Activated CD4-positive, alpha-beta T cell treated with anti-CD3 and anti-CD28 coated beads for 36 hours (primary cell): ENCODE measurements at places on chromosomes 6 and 20.

DNA sequence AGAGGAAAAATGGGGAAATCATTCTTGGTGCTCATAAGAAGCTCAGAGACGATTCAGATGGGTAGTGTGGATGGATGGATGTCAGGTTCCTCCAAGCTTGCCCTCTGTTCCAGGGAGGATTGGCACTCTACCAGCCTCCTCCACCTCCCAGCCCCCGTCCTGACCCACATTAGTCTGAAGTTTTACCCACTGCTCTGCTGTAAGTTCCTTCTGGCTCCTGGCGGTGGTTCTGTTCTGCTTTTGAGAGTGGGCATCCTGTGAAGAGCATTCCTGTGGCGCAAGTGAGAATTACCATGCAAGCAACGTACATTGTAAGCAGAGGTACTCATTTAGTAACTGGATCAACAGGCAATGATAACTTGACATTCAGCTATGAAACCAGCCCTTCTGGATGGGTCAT lies 103.4 kb downstream of the SYNDIG1 start:
- no peaks in the 10 kb centered on the region for H3K27me3 ChIP-seq
- no peak for DNase-seq
- H3K4me3 ChIP-seq: no peak overlapping the region
- no peak overlapping the region for H3K27ac ChIP-seq

DNA sequence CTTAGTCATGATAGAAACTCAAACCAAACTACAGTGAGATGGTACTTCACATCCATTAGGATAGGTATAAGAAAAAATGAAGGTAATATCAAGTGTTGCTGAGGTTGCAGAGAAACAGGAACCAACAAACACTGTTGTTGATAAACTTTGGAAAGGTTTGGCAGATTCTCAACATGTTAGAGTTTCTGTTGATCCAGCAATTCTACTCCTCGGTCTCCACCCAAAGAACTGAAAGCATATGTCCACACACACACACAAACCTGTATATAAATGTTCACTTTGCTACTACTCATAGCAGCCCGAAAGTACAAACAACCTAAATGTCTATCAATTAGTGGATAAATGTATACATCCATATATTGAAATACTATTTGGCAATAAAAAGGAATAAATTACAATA lies 128.3 kb upstream of the CARMIL1 start:
- no peaks in the 10 kb centered on the region for H3K36me3 ChIP-seq
- peaks cover 27% of the 10 kb centered on the region for H3K4me1 ChIP-seq
- no peak for DNase-seq
- no peak overlapping the region for H3K27ac ChIP-seq
- H3K27me3 ChIP-seq: no peaks in the 10 kb centered on the region

GRCh38 chr20:15889061-15889460 lies 684.2 kb downstream of the KIF16B start:
- H3K4me1 ChIP-seq: no peaks in the 10 kb centered on the region
- no peaks in the 10 kb centered on the region for H3K36me3 ChIP-seq
- H3K27ac ChIP-seq: no peak overlapping the region

GRCh38 chr6:135922746-135923145 lies 71.2 kb downstream of the PDE7B start:
- H3K36me3 ChIP-seq: no peaks in the 10 kb centered on the region
- H3K4me1 ChIP-seq: peaks cover 15% of the 10 kb centered on the region
- no peaks in the 10 kb centered on the region for H3K27me3 ChIP-seq
- DNase-seq: no peak
- no peak overlapping the region for H3K4me3 ChIP-seq

DNA sequence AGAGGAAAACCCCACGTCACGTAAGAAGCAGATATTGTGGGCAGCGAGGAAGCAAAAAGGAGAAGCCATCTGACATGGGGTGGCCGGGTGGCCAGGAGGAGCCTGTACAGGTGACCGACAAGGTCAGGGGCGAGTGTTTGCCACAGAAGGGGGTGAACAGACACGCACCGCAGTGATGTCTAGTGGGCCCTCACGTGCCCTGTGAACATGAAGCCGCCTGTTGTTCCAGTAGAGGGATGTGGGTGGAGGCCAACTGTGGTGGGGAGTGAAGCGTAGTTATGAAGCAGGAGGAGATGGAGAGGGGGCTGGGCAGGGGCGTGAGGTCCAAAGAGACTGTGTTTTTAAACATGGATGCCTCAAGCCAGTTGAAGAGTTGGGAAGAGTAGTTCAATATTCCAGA lies 20.5 kb downstream of the MYT1 start:
- no peak overlapping the region for H3K4me3 ChIP-seq
- H3K27ac ChIP-seq: no peak overlapping the region
- H3K27me3 ChIP-seq: no peaks in the 10 kb centered on the region
- peaks cover 13% of the 10 kb centered on the region for H3K4me1 ChIP-seq
- DNase-seq: no peak

- DNase-seq: no peak
- peaks cover 2% of the 10 kb centered on the region for H3K36me3 ChIP-seq
- H3K27me3 ChIP-seq: no peaks in the 10 kb centered on the region
Observed at GRCh38 chr6:157047951-157048350, 270.8 kb downstream of the ARID1B start.

DNA sequence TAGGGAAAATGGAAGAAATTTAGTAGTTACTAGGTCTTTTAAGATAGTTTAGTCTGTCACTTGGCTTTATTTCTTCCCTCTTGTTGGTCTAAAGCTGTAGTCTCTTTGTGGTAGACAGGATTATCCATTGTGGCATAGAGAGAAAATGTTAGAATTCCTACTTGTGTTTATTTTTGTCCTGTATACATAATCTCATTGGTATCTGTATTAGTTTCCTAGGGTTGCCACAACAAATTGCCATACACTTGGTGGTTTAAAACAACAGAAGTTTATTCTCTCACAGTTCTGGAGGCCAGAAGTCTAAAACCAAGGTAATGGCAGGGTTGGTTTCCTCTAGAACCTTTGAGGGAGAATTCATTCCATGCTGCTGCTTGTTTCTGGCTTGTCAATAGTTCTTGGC lies 119.4 kb downstream of the ZFAND3 start:
- no peak for DNase-seq
- H3K27ac ChIP-seq: no peak overlapping the region
- H3K36me3 ChIP-seq: peaks cover 9% of the 10 kb centered on the region
- H3K4me1 ChIP-seq: peaks cover 55% of the 10 kb centered on the region
- no peaks in the 10 kb centered on the region for H3K27me3 ChIP-seq

- no peak for DNase-seq
- H3K4me1 ChIP-seq: peaks cover 47% of the 10 kb centered on the region
- no peak overlapping the region for H3K27ac ChIP-seq
- no peak overlapping the region for H3K4me3 ChIP-seq
Observed at GRCh38 chr6:89977808-89978748, 83.8 kb downstream of the GJA10 start.

- peaks cover 37% of the 10 kb centered on the region for H3K36me3 ChIP-seq
- H3K4me3 ChIP-seq: peak overlapping the region; percentile 88
- no peaks in the 10 kb centered on the region for H3K27me3 ChIP-seq
- peak overlapping the region; percentile 99 for H3K27ac ChIP-seq
Observed at GRCh38 chr6:106519460-106520394, 109.6 kb downstream of the RTN4IP1 start.

DNA sequence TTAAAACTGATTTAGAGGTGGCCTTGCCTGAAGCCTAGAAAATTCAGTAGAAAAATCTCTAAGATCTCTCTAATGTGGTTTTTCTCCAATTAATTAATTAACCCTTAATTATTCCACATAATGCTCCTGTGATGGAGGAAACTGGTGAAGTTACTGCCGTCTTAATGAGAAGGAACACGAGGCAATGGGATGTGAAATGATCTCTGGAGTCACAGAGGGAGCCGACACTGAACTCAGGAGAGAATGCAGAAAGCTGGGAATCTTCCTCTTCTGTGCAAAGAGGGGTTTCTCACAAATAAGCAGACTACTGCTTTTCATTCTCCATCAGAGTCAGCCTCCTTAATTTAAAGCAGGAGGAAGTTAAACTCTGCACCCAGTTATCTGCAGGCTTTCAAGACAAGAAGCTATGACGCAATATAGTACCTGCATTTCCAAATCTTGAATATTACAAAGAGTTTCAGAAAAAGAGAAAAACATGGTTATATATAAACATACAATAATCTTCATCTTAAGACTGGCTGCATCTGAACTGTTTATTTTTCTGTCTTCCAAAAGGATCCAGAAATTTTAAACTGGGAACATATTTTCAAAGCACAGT lies 18.1 kb upstream of the SNRPB2 start:
- H3K27ac ChIP-seq: no peak overlapping the region
- no peaks in the 10 kb centered on the region for H3K36me3 ChIP-seq
- H3K4me3 ChIP-seq: no peak overlapping the region
- no peak for DNase-seq

DNA sequence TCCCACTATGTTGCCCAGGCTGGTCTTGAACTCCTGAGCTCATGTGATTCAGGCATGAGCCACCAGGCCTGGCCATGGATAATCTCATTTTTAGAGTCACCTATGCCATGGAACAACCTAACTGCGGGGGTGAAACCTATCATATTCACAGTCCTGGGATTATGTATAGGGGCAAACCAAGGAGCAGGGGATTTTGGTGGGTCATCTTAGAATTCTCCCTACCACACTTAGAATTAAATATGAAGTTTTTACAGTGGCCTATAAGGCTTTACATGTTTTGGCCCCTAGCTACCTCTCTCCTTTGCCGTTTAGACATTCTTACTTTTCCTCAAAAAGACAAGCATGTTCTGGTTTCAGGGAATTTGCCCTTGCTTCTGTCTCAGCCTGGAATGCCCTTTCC lies 20.6 kb upstream of the VEGFA start:
- H3K4me3 ChIP-seq: no peak overlapping the region
- no peaks in the 10 kb centered on the region for H3K36me3 ChIP-seq
- no peaks in the 10 kb centered on the region for H3K4me1 ChIP-seq
- no peak for DNase-seq
- H3K27ac ChIP-seq: no peak overlapping the region
- peaks cover 9% of the 10 kb centered on the region for H3K27me3 ChIP-seq

GRCh38 chr6:142926177-142926493 lies 18.8 kb downstream of the HIVEP2 start:
- peak overlapping the region; percentile 92 for H3K4me3 ChIP-seq
- no peaks in the 10 kb centered on the region for H3K27me3 ChIP-seq
- peaks cover 24% of the 10 kb centered on the region for H3K36me3 ChIP-seq
- peaks cover 60% of the 10 kb centered on the region for H3K4me1 ChIP-seq

DNA sequence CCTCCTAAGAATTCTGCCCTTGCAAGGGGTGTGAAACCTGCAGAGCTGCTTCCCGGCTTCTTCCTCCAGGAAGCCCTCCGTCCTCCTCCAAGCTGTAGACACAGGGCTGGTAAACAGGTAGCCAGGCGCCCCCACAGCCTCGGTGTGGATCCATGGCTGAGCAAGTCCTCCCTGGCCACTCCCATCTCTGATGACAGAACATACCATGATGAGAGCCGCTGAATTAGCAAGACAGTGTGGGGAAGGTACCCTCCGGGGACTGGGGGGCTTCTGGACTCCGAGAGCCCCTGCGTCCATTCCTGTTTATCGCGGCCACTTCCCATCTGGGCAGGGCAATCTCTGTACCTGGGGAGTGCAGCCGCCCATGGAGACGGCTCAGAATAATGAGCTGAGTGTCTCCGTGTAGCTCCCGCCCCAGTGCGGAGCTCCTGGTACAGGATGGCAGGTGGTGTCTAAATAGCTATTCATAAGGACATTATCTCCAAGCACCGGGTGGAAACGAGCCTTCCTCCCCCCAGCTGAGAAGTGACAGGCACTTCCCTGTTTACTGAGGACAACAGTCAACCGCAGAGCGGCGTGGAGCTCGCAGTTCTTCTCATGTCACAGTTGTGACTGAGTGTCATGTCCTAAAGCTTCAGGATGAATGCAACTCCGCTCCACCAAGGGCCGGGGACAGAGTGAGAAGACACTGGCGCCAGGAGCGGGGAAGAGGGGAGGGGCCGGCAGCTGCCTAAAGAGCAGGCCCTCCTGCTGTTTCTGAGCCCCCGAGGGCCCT lies 22.7 kb upstream of the NTSR1 start:
- H3K27ac ChIP-seq: no peak overlapping the region
- H3K4me1 ChIP-seq: peaks cover 8% of the 10 kb centered on the region
- peaks cover 2% of the 10 kb centered on the region for H3K27me3 ChIP-seq
- no peaks in the 10 kb centered on the region for H3K36me3 ChIP-seq

GRCh38 chr6:142722841-142723240 lies 222.1 kb downstream of the HIVEP2 start:
- no peak overlapping the region for H3K4me3 ChIP-seq
- no peak for DNase-seq
- H3K27me3 ChIP-seq: no peaks in the 10 kb centered on the region
- H3K27ac ChIP-seq: no peak overlapping the region

DNA sequence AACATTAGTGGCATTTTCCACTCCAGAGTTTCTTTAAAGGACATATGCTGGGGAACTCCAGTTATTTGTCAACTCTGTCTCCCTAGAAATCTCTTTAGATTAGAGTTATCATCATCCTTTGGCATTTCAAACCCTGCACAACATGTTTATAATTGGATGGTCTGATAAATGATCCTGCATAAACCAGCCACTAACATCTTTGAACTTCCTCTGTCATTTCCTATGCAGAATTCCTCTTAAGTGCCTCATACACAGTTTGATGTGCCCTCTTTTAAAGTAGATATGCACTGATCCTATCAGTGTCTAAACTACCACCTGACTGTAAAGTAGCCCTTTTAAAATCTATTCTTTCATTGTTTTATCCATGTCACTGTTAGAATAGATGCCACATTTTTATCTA lies 306.3 kb upstream of the IRAK1BP1 start:
- no peak overlapping the region for H3K4me3 ChIP-seq
- no peak for DNase-seq
- H3K27me3 ChIP-seq: no peaks in the 10 kb centered on the region
- no peaks in the 10 kb centered on the region for H3K36me3 ChIP-seq
- no peak overlapping the region for H3K27ac ChIP-seq
